ENCODE measurements at places on chromosomes 16 and 17.
A peak's percentile ranks its signal among the peaks of the same experiment; 100 is the strongest.

- DNase-seq = peak; percentile 74
Observed at GRCh38 chr17:48492401-48493298, 38.2 kb downstream of the HOXB1 start.

DNA sequence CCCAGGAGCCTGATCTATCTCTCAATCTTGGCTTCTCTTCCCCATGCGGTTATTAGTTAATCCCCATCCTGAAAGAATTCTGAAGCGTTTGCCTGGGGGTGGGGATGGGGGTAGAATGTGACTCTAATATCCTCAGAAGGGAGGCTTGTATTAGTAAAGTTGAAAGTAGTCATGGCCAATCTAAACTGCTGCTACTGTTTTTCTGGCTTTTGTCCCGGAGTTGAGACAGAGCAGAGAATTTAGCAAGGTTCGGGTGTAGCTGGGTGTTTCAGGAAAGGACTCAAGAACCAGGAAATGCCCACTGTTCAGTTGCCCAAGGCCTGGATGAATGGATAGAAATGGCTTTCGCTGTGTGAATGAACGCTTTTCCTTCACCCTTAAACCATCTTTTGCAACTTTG is 17.6 kb upstream of the ITGAM start:
- DNase-seq = no peak

DNA sequence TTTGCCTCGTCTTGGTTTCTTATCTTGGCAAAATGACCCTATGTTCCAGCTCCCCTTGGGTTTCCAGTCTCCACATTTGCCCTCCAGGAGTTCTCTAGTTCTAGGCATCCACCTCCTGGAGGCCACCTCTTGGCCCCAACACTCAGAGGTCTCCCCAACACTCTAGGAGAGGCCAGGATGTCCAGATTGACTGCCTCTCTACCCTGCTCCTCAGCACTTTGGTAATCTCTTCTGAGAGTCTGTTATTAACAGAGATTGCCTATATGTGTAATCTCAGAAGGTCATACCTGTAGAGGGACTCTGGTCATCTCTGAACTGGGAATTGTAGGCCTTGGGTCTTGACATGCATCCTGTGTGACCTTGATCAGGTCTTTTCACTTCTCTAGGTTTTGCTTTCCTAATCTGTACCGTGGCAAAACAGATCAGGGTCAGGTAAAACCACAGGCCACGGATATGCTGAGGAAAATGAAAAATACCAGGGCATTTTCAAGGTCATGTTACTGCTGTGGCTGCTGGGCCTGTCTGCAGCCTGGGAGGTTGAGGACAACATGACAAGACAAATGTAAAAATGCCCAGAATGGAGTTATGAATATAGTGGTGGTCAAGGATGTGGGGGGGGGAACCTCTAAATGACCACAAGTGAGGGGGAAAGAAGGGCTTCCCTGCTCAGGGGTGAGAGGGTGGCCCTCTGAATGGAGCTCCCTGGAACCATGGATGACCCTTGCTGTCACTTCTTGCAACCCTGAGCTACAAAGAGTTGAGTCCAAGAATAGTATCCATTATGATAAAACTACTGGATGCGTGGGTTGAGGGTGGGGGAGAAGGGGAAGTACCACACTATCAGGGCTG is 5.0 kb upstream of the CCL4L2 start:
- DNase-seq = no peak

GRCh38 chr17:35337364-35337763 is 36.1 kb downstream of the SLFN11 start:
- DNase-seq = no peak

- DNase-seq = no peak
Observed at GRCh38 chr16:17343028-17343427, 127.7 kb downstream of the XYLT1 start.

GRCh38 chr17:62937606-62938005 is 28.4 kb upstream of the TANC2 start:
- no peak for DNase-seq

- no peak for DNase-seq
Observed at GRCh38 chr16:87196661-87197060, 120.5 kb downstream of the C16orf95 start.

DNA sequence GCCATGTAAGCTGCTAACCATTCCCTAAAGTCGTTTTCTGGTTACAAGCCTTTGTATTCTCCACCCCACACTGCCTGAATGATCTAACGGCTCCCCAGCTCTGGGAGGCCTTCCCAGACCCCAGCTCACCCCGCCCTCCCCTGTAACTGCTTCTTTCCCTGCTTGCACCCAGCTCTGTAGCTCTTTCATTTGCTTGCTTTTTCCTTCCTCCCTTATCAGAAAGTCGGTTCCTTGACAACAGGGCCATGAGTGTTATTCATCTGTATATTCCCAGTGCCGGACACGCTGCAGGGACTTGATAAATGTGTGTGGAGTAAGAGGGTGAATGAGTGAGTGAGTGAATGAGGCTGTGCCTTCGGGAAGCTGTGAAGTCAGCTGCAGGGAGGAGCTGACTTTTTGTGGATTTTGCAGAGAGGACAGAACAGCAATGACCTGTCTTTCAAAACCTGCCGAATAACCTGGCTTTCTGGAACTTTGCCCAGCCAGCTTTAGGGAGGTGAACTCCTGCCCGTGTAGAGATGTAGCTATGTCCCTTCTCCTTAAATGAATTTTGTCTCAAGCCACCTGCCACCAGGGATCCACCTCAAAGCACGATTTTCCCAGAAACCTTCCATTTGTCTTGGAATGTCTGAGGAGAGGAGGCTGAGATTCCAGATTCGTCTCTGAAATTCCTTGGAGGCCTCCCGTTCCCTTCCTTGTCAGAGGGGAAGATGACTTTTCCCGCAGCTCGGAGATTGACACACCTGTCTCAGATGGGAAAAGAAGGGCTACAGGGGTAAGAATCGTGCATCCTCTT is 20.0 kb upstream of the CACNG4 start:
- DNase-seq = no peak

- DNase-seq = no peak
Observed at GRCh38 chr17:66255112-66255511, 25.9 kb upstream of the APOH start.

- DNase-seq = no peak
Observed at GRCh38 chr16:55900616-55901393, 25.6 kb upstream of the CES5A start.

DNA sequence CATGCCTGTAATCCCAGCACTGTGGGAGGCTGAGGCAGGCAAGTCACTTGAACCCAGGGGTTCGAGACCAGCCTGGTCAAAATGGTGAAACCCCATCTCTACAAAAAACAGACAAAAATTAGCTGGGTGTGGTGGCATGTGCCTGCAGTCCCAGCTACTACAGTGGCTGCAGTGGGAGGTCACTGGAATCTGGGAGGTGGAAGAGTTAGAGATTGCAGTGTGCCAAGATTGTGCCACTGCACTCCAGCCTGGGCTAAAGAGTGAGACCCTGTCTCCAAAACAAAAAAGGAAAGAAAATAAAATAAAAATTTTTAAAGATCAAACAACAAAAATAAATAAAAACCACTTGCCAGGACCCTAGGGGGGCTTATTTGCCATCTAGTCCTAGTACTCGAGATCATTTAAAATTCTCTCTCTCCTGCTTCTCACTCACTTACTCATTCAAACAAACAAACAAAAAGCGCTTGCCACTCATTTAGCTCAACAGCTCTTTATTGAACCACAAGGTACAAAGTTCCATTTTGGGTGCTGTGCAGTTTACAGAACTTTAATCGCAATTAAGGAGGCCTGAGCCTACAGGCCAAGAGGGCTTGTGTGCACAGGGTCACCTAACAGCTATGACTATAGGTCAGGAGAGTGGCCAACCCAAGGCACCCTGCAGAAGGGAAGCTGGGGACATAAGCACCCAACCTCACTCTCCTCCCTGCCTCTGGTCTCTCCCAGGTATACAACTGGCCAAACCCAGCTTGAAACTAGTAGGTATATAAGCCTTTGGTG is 4.4 kb downstream of the CHD9NB start:
- no peak for DNase-seq

Measured in stimulated activated CD4-positive, alpha-beta T cell treated with anti-CD3 and anti-CD28 coated beads, Interleukin-4, amount 100 ng/mL, for 1 hour (primary cell).